Mesenchymal stem cell (in vitro differentiated cells and primary cell): ENCODE measurements at places on chromosomes 2 and 18.

GRCh38 chr2:98308532-98308931 lies 37.7 kb upstream of the CNGA3 start:
- H3K27me3 ChIP-seq, result peaks cover 61% of the 10 kb centered on the region
- peak overlapping the region; percentile 50 for H3K4me3 ChIP-seq
- H3K36me3 ChIP-seq, result no peaks in the 10 kb centered on the region
- DNase-seq, result no peak
- no peak overlapping the region for H3K27ac ChIP-seq

- no peak overlapping the region for H3K4me3 ChIP-seq
- H3K4me1 ChIP-seq, result no peaks in the 10 kb centered on the region
- H3K27me3 ChIP-seq, result no peaks in the 10 kb centered on the region
- H3K27ac ChIP-seq, result no peak overlapping the region
- DNase-seq, result no peak
Measured at GRCh38 chr2:58358026-58358425, 116.9 kb upstream of the FANCL start.

- H3K4me1 ChIP-seq, result no peaks in the 10 kb centered on the region
- no peaks in the 10 kb centered on the region for H3K27me3 ChIP-seq
- no peak for DNase-seq
Measured at GRCh38 chr2:156115338-156115737, 217.2 kb downstream of the NR4A2 start.

GRCh38 chr2:168661863-168662256 lies 140.6 kb upstream of the NOSTRIN start:
- H3K27ac ChIP-seq, result no peak overlapping the region
- no peak for DNase-seq
- H3K4me3 ChIP-seq, result no peak overlapping the region
- no peaks in the 10 kb centered on the region for H3K36me3 ChIP-seq
- H3K4me1 ChIP-seq, result peaks cover 7% of the 10 kb centered on the region

DNA sequence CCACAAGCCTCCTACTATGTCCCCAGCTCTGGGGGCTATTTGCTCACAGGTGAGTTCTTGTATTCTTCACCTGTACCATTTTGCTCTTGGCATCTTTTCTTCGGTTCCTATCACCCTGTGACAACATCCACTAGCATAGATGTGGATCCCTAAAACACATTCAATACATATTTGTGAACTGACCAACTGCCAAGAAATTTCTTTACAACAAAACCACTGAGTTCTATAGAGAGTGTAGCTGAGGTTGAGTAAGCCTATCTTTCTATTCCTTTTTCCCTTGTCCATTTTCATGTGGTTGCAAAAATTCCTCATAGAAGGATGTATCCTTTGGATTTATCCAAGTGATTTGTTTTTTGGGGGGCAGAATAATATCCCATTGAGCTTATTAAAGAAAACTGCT lies 192.7 kb upstream of the ITGA4 start:
- DNase-seq, result no peak
- no peak overlapping the region for H3K4me3 ChIP-seq
- no peaks in the 10 kb centered on the region for H3K36me3 ChIP-seq
- no peaks in the 10 kb centered on the region for H3K4me1 ChIP-seq
- H3K27ac ChIP-seq, result no peak overlapping the region

DNA sequence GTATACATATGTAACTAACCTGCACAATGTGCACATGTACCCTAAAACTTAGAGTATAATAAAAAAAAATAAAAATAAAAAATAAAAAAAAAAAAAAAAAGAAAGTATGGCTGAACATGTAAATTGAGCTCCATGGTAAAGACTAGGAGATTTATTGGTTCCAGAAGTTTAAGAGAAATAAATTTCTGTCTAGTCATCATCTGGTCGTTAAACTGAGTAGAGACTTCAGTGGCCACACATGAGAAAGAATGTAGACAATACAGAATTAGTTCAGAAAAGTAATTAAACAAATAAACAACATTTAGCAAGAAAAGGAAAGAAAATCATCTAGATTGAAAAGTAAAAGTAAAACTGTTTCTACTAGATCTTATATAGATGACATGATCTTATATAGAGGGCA lies 12.4 kb upstream of the KCNE4 start:
- no peak for DNase-seq
- H3K36me3 ChIP-seq, result no peaks in the 10 kb centered on the region
- no peak overlapping the region for H3K4me3 ChIP-seq
- H3K27me3 ChIP-seq, result no peaks in the 10 kb centered on the region

DNA sequence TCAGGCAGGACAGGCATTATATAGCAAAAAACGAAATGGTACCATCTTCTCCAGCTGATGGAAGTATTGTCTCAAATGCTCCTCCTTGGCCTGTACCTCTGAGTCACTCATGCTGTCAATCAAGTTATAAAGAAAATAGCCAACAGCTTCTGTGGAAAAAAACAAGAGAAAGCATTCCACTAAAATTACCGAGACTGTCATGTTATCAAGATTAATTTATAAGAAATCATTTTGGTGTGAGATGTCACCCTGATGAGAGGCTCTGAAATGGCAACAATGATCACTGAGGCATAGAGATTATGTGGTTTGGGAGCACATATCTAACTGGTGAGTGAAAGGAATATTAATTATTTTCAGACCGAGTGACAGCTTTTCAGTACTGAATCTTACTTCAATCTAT lies 47.4 kb downstream of the LRPPRC start:
- H3K36me3 ChIP-seq, result peaks cover 4% of the 10 kb centered on the region
- H3K27ac ChIP-seq, result no peak overlapping the region
- no peaks in the 10 kb centered on the region for H3K27me3 ChIP-seq
- H3K4me1 ChIP-seq, result no peaks in the 10 kb centered on the region
- H3K4me3 ChIP-seq, result no peak overlapping the region
- no peak for DNase-seq

GRCh38 chr2:150441784-150442183 lies 45.7 kb downstream of the RND3 start:
- H3K4me1 ChIP-seq, result no peaks in the 10 kb centered on the region
- no peak for DNase-seq
- no peak overlapping the region for H3K27ac ChIP-seq
- no peak overlapping the region for H3K4me3 ChIP-seq
- H3K27me3 ChIP-seq, result no peaks in the 10 kb centered on the region

GRCh38 chr2:135629520-135629919 lies 98.2 kb downstream of the R3HDM1 start:
- H3K27me3 ChIP-seq, result no peaks in the 10 kb centered on the region
- H3K36me3 ChIP-seq, result peaks cover 8% of the 10 kb centered on the region
- no peak overlapping the region for H3K4me3 ChIP-seq
- DNase-seq, result no peak
- no peak overlapping the region for H3K27ac ChIP-seq
- no peaks in the 10 kb centered on the region for H3K4me1 ChIP-seq

DNA sequence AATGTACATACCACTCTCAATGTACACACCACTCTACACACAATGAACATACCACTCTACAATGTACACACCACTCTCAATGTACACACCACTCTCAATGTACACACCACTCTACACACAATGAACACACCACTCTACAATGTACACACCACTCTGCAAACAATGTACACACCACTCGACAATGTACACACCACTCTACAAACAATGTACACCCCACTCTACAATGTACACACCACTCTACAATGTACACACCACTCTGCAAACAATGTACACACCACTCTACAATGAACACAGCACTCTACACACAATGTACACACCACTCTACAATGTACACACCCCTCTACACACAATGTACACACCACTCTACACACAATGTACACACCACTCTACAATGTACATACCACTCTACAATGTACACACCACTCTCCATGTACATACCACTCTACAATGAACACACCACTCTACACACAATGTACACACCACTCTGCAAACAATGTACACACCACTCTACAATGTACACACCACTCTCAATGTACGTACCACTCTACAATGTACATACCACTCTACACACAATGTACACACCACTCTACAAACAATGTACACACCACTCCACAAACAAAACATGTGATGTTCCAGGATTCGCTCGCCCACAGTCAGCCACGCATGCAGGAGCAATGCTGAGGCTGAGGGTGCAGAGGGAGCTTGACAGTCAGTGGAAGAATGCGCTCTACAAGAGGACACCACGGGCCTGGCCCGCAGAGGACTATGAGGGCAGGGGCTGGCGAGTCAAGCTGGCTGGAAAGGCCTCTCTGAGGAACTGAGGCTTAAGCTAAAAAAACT lies 118.2 kb downstream of the HDAC4 start:
- H3K4me1 ChIP-seq, result peaks cover 23% of the 10 kb centered on the region
- H3K27me3 ChIP-seq, result no peaks in the 10 kb centered on the region
- peaks cover 3% of the 10 kb centered on the region for H3K36me3 ChIP-seq

DNA sequence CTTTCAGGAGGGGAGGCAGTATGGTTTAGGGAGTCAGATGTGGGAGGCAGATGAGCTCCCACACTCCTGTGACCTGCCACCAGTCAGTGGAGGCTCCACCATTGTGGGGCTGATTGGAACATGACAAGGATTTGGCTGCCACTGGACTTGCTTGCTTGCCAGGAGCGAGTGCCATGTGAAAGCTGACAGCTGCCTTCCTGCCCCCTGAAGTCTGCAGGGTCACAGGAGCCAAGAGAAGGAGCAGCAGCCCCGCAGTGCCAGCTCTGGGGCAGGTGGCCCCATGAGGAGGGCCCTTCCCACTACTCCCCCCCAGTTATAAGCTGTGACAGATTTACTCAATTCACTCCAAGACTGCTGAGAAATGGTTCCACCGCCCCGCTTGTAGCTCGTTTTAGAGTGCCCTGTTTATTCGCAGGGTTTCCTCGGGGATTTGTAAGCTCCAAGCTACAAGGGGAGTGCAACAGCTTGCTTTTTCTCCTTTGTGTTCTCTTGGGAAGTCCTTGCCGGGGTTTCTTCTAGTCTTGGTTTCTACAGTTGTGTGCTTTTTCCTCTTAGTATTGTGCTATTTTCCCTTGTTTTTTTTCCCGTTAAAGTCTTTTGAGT lies 414.3 kb downstream of the MEIS1 start:
- DNase-seq, result no peak
- H3K27ac ChIP-seq, result no peak overlapping the region
- no peaks in the 10 kb centered on the region for H3K27me3 ChIP-seq
- no peak overlapping the region for H3K4me3 ChIP-seq
- peaks cover 14% of the 10 kb centered on the region for H3K4me1 ChIP-seq
- no peaks in the 10 kb centered on the region for H3K36me3 ChIP-seq

DNA sequence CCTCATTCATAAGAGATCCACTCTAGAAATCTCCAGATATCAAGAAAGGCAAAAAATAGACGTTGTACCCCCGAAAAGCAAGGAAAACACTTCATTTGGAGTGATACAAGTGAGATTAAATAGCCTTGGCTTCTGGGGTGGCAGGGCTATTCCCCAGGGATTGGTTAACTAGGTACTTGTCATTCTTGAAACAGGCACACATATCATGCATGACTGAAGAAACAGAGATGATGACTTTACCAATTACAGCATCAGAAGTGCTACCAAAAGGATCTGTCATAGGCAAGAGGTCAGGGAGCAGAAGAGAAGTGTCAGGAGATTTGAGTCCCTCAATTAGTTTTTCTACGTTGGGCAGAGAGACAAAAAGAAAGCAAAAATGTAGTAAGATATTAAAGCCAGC lies 45.2 kb upstream of the NFU1 start:
- H3K4me3 ChIP-seq, result no peak overlapping the region
- no peak for DNase-seq
- no peaks in the 10 kb centered on the region for H3K27me3 ChIP-seq
- H3K36me3 ChIP-seq, result peaks cover 17% of the 10 kb centered on the region
- no peak overlapping the region for H3K27ac ChIP-seq

DNA sequence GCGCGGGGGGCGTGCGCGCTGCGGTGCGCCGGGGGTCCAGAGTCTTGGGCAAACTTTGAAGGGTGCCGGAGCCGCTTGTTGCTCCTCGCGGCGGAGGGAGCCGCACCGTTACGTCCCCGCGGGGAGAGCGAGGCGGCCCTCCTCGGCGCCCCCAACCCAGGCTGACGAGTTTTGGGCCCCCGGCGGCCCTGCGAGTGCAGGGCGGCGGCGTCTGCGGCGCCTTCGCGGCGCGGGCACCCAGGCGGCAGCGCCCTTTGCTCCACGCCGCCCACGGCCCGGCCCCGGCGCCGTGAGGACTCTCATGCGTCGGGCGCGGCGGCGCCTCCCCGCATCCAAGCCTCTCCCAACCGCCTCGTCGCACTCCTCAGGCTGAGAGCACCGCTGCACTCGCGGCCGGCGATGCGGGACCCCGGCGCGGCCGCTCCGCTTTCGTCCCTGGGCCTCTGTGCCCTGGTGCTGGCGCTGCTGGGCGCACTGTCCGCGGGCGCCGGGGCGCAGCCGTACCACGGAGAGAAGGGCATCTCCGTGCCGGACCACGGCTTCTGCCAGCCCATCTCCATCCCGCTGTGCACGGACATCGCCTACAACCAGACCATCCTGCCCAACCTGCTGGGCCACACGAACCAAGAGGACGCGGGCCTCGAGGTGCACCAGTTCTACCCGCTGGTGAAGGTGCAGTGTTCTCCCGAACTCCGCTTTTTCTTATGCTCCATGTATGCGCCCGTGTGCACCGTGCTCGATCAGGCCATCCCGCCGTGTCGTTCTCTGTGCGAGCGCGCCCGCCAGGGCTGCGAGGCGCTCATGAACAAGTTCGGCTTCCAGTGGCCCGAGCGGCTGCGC lies 814 bp downstream of the FZD7 start:
- peak overlapping the region; percentile 88 for H3K4me3 ChIP-seq
- no peaks in the 10 kb centered on the region for H3K36me3 ChIP-seq
- no peak overlapping the region for H3K27ac ChIP-seq
- H3K27me3 ChIP-seq, result no peaks in the 10 kb centered on the region
- DNase-seq, result peak; percentile 69

DNA sequence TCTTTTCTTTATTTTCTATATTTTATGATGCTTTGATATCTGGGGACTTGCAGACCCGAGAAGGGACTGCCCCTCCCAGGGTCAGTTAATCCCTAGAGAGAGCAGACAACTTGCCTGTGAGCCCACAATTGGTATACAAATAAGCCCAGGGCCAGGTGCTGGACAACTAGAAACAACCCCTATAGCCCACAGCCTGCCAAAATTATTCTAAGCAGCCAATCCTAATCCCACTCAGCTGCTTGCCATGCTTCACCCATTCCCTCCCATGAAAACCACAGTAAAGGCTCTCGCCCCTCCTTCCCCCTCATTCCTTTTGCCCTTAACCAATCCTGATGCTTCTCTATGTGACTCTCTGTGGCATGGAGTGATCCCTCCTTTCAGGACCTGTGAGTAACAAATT lies 380.7 kb downstream of the RBM43 start:
- H3K27ac ChIP-seq, result no peak overlapping the region
- H3K4me3 ChIP-seq, result no peak overlapping the region
- no peaks in the 10 kb centered on the region for H3K36me3 ChIP-seq
- H3K4me1 ChIP-seq, result no peaks in the 10 kb centered on the region

DNA sequence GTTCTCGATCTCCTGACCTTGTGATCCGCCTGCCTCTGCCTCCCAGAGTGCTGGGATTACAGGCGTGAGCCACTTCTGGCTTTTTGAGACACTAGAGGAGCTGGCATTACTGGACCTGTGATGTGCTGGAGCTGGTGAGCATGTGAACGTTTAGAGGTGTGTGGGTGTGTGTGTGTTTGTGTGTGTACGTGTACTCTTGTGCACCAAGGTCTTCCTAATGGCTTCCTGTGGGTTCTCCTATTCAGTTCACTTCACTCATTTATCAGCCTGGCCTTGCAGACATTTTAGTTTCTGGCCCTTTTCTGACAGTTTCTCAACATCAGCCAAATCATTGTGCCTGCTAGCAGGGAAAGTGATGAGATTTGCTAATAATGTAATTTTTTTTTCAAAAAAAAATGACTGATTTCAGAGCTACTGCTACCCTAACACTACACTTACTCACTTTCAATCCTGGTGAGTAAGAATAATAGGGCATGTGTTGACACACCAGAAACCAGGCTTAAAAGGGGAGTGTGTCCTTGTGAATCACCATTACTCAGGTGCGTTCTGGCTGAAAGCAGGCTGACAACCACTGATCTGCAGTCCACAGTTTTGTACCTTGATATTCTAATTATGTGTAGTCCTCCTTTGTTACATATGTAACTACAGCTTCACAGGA lies 41.0 kb upstream of the ACTR3 start:
- H3K4me3 ChIP-seq, result no peak overlapping the region
- H3K36me3 ChIP-seq, result no peaks in the 10 kb centered on the region
- peaks cover 3% of the 10 kb centered on the region for H3K4me1 ChIP-seq
- no peaks in the 10 kb centered on the region for H3K27me3 ChIP-seq
- no peak for DNase-seq
